ENCODE measurements at places on chromosomes 5 and 9.

DNA sequence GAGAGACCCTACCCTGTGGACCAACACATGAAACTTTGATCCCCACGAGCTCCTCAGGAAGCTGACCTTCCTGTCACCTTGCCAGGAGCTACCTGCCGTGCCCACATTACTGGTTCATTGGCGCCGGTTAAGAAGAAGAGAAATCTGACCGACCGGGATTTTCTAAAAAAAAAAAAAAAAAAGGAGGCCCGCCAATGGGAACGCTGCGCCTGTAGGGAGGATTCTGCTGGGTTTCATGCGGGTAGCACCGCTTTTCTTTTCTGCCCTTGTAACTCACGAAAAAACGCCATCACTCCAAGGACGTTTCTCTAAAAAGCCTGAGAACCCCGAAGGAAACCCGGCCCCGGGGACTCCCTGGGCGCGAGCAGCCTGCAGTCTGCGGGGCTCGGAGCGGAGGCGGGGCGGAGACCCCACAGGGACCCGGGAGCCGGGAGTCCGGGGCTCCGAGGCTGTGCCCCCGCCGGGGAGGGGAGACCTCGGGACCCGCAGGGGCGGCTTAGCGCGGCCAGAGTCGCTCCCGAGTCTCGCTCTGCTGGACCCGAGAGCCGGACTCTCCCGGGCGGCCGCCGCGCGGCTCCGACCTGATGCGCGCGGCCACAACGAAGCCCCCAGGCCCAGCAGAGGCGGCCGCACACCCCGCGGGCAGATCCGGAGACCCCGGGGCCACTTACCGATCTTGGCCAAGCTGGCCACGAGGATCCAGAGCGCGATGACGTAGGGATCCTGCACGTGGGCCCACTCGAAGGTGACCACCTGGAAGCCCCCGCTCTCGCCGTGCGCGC lies 617 bp downstream of the SLC9A3 start:
- no peak for DNase-seq

DNA sequence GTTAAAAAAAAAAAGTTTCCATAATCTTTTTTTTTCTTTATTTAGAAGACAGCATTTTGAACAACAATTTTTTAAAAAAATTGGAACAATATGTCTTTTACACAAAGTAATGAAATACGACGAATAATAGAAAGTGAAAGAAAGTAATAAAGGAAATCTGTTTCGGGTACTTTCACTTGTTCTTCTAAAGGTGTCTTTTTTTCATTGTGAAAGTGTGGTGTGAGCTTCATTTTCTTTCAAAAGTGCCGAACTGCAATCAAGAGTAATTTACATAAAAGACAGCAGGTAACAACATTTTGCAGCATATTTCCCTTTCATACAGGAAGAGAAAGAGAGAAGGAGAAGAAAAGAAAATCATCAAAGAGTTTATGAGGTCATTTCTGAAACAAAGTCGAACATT lies 159.7 kb upstream of the CDH12 start:
- no peak for DNase-seq

GRCh38 chr9:82128011-82128696 lies 139.6 kb downstream of the SPATA31D1 start:
- no peak for DNase-seq

DNA sequence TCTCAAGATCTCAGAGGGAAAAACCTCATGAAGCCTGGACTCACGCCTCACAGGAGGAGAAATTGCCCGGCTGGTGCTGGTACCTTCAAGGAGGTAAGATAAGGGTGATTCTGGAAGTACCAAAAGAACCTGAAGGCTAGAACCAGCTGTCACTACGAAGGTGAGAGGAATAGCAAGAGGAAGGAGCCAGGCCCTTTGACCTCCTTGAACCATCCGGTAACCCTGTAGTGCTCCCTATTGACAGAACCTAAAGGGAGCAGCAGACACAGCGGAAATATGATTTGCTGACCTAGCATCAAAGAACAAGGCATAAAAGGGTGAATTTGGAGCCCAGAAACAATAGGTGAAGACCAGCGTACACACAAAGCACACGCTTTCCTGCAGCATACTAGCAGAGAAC lies 92.2 kb downstream of the DOCK8 start:
- DNase-seq, result peak; percentile 76

GRCh38 chr5:159405611-159406031 lies 75.3 kb upstream of the IL12B start:
- no peak for DNase-seq

- DNase-seq, result no peak
Measured at GRCh38 chr5:95892784-95893354, 68.8 kb downstream of the ELL2 start.

DNA sequence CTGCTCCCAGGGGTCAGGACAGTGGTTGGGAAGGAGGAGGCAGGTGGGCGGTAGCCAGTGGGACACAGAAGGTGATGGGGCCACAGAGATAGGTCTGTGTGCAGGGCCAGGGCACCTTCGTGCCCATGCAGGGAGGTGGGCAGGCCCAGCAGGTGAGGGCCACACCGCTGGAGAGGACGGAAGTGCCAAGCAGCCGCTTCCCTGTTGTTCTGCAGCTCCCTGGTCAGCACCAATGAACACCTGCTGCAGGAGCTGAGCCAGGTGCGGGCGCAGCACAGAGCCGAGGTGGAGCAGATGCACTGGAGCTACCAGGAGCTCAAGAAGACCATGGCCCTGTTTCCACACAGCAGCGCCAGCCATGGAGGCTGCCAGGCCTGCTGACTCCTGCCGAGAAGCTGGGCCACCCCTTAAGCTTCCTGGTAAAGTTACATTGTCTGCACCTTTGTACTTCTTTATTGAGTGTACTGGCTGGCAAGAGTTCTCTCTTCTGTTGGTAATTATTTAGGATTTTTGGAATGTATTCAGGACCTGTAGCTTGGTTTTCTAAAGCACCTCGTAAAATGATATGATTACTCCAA lies 40.3 kb downstream of the TPPP start:
- no peak for DNase-seq

DNA sequence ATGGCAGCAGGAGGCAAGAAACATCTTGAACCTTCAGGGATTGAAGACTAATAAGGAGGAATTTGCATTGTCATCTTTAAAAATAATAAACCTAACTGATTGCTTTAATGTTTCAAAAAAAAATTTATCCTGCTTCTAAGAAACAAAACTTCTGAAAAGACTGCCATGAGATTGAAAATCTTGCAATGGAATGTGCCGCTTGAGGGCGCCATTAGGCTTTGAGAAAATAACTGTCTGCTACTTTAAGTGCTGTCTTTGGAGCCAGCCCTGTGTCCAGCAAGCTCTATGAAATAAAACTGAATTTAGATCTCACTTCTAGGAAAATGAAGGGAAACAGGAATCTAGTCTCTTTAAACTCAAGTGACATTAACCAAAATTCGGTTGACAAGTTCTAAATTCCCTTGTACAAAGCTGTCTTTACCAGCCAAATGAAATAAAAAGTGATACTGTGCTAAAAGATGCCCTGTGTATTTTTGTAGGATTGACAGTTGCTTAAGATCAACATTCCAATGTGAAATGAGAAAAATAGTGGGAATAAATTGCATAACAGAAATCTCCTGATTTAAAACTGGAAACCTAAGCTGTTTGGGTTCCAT lies 79.4 kb downstream of the ESM1 start:
- DNase-seq, result peak; percentile 73

GRCh38 chr9:8705861-8706260 lies 906.3 kb upstream of the DMAC1 start:
- DNase-seq, result no peak

GRCh38 chr9:15240927-15241326 lies 66.1 kb downstream of the TTC39B start:
- no peak for DNase-seq

- no peak for DNase-seq
Measured at GRCh38 chr5:43606351-43606750, 3.4 kb downstream of the NNT start.

GRCh38 chr5:127070243-127070642 lies 3.1 kb downstream of the C5orf63 start:
- DNase-seq, result no peak
